ENCODE measurements at places on chromosomes 5 and 9.

DNA sequence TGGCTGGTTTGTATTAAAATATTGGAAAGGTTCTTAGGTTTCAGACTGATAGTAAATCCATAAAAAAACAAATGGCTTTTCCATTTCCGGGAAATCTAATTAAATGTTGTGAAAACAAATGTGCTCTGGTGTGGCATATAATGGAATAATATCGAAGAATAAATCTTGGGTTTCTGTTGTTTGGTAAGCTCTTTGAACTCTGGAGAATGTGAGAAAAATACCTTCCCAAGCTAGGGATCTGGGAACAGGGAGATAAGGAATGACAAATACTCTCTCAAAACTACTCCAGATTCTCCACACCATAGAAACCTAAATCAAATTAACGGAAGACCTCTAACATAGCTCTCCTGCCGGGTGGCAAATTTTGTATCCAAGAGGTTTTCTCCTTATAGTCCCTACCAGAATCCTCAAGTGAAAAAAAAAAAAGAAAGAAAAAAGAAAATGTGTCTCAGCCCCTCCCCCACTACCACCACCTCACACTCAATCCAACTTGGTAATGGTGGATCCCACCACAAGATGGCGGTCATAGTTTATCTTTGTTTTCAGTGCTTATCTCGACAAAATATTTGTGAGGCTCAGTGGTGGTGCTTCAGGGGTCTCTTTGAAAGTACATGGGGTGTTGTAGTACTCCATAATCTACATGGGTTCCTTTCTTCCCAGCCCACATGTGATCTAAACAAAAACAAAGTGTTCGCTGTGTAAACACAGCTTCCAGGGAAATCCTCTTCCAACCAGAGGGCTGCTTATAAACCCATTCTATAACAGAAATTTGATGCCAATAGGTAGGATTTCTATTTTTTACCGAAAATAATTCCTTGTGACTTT, 54.5 kb upstream of the FST start:
- DNase-seq: no peak

DNA sequence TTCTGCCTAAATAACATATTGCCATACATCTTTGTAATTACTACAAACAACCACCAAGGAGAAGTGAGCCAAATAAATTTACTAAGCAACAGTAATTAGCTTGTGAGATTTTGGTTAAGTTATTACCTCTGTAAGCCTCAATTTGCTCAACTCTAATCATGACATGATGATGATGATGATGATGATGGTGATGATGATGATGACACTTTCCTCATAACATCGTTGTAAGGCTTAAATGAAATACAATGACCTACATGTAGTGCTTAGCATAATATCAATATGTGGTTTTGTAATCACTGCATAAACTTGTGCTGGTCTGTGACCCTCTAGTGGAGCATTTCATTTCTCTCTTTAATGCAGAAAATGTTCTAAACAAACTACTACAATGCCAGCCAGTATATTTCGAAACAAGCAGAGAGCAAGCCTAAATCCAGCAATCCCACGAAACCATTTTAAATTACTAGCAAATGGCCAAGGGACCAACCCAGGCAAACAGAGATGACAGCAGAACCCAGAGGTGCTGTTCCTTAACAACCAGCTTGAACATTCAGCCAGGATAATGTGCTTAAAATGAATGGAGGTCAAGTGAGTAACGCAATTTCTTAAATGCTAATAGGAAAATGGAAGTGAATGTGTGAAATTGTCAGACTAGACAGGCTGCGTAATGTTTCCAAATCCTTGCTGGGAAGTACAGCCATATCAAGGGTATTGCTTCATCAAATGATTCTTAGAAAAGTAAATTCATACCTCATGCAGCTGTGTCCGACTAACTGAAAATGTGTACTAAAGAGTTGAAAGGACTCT, 281.9 kb upstream of the PUM3 start:
- no peak for DNase-seq

DNA sequence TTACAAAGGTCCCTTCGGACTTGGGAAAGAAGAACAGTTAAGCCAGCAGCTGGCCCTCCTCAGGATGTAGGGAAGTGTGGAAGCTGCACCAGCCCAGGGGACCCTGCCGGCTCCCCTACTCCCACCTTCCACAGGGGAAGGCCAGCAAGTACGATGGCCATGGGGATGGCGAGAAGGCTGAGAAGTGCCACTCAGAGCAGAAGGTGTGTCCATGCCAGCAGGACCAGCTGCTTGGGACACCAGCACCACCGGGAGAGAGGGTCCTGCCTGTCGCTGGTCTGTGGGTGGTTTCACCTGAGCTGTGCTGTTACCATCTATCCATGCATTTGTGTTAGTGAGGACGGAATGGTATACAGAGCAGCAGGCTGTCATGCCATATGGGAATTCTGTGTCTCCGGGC, 148.6 kb upstream of the PHYKPL start:
- DNase-seq: no peak

DNA sequence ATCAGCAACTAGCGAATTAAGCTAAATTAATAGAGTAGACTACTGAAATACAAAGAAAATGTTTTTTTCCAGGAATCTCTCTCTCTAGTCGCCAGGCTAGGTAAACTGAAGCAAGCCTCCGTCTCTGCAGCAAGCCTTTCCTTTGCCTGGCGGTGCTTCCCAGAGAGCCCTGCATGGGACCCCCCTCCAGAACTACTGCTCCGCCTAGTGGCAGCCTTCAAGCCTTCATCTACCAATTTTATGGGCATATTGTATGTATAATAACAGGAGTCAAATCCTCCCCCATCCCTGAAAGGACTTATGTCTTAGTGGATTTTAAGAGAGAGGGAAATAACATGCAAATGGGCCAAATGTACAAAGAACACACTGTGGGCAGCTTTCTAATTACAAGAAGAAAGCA, 241.9 kb downstream of the SAXO1 start:
- DNase-seq: no peak
